AG04450 (cell line): ENCODE measurements at places on chromosomes 3 and 15.

- DNase-seq, result no peak
These were observed 98.2 kb downstream of the FNDC3B start for GRCh38 chr3:172137287-172138192.

GRCh38 chr3:177026505-177027277, 170.6 kb downstream of the TBL1XR1 start:
- no peak for DNase-seq

- no peak for DNase-seq
These were observed 19.7 kb upstream of the ANO10 start for GRCh38 chr3:43641306-43642114.

DNA sequence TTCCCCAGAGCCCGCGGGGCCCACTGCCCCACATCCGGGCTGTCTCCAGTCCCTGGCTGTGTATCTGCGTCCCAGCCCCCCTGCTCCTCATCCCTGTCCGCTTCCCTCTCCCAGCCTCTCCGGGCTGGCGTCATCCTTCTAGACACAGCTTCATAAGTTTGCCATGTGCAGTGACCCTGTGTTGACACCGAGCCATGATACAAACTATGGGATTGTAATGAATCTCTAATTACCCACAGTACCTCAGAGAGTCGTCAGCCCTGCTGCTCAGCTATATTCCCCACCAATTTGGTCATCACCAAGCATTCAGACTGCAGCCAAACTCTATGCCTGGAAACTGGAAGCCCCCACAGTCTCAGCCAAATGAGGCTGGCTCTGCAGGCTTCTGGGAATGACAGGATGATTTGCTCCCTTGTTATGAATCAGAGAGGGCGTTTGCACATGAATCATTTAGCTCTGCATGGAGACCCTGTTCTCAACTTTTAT, 466.1 kb upstream of the ATP11B start:
- DNase-seq, result no peak

- DNase-seq, result no peak
These were observed 184.5 kb downstream of the USP13 start for GRCh38 chr3:179837374-179837773.

DNA sequence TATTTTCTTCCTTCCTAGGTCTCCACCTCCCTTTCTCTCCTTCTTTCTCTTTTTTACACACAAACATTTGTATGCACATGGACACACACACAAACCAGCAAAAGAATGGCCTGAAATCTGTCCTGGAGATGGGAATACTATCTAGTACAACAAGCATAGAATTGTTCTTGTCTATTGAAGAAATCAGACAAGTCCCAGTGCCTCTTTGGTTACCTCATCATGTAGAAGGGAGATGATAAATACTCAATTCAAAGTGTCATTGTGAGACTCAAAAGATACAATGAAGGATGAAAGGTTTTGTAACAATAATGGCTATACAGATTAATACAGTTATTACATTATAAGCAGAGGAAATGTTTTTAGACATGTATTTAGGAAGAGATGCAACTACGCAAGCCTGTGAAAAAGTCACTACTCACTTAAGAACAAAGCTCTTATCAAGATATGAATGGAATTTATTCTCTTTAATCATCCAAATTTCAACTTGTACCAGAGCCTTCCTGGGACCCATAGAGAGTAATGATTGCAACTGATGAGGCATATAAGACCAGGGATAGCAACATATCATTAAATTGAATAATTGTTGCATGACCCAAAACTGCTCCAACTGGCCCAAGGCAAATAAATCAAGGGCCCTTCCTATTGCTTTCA, 43.2 kb downstream of the P3H2 start:
- DNase-seq, result no peak

GRCh38 chr3:168648321-168648720, 552.6 kb upstream of the GOLIM4 start:
- no peak for DNase-seq
